ENCODE measurements at places on chromosomes 6 and 20. TPM values are rescaled to one million over a fixed set of nuclear protein-coding genes. Genes with fewer than 3 reads are reported as not detected.

Gene CFAP206
- total RNA-seq = not detected

Gene COX4I2
- total RNA-seq = not detected

Gene CLVS2
- total RNA-seq = not detected

Gene PANK2
- total RNA-seq = 51.1 TPM

Gene TREML2
- total RNA-seq = 0.91 TPM

Gene OR2B6
- not detected for total RNA-seq

Gene PLCB4
- not detected for total RNA-seq

Gene AK9
- total RNA-seq = 5.3 TPM

Gene COL19A1
- total RNA-seq = not detected

Gene PCED1A
- 69.7 TPM for total RNA-seq

Gene KCNK15
- total RNA-seq = not detected

Gene SERINC1
- total RNA-seq = 175 TPM

Gene TSBP1
- not detected for total RNA-seq

Gene TSPO2
- not detected for total RNA-seq

Gene NMBR
- not detected for total RNA-seq

Gene DACT2
- not detected for total RNA-seq

Gene SLC13A3
- not detected for total RNA-seq

Gene HACE1
- 8.2 TPM for total RNA-seq

Gene PKIB
- total RNA-seq = 0.47 TPM

Gene ZNF311
- total RNA-seq = 0.25 TPM

Gene SPATS1
- total RNA-seq = not detected

Gene NFKBIL1
- total RNA-seq = 7.6 TPM

Gene MATN4
- total RNA-seq = not detected

Gene BMP2
- total RNA-seq = not detected

Gene HLA-DRA
- total RNA-seq = 51.0 TPM

Gene CEP85L
- total RNA-seq = 80.7 TPM

Gene FRK
- total RNA-seq = not detected

Gene PLAGL2
- total RNA-seq = 15.6 TPM

Gene CDH22
- total RNA-seq = not detected

Gene LY6G6C
- total RNA-seq = not detected

Gene PPP1R3G
- total RNA-seq = not detected

Gene TPBG
- 0.56 TPM for total RNA-seq

Gene PNLDC1
- not detected for total RNA-seq

Gene HLA-DQB1
- total RNA-seq = 21.7 TPM

Gene B3GAT2
- not detected for total RNA-seq

Gene HLA-DQA1
- total RNA-seq = 5.9 TPM

Gene OR10C1
- total RNA-seq = not detected

Gene KIAA1755
- total RNA-seq = not detected

Gene LST1
- 10.3 TPM for total RNA-seq

Gene FRMD1
- total RNA-seq = not detected

Gene FOXA2
- not detected for total RNA-seq

Gene CLPSL2
- total RNA-seq = not detected

Gene MACROD2
- total RNA-seq = not detected

Gene GSTA2
- not detected for total RNA-seq

Gene ARFGEF3
- not detected for total RNA-seq

Gene MROH8
- 1.2 TPM for total RNA-seq

Gene TUBE1
- total RNA-seq = 30.8 TPM

Gene CDSN
- not detected for total RNA-seq

Gene DBNDD2
- total RNA-seq = 13.2 TPM

Gene GPSM3
- 202 TPM for total RNA-seq

Measured in CD4-positive, alpha-beta T cell (primary cell).